Stimulated activated CD8-positive, alpha-beta memory T cell treated with anti-CD3 and anti-CD28 coated beads, Interleukin-15, amount 100 ng/mL, for 4 hours (primary cell): ENCODE measurements at places on chromosomes 4 and X.

GRCh38 chr4:73998040-73999011, at the start of gene CXCL5:
Gene CXCL5 (minus strand): TSS chr4:73998677. CDS start chr4:73998581, 96 bp downstream.
- no peak for DNase-seq

DNA sequence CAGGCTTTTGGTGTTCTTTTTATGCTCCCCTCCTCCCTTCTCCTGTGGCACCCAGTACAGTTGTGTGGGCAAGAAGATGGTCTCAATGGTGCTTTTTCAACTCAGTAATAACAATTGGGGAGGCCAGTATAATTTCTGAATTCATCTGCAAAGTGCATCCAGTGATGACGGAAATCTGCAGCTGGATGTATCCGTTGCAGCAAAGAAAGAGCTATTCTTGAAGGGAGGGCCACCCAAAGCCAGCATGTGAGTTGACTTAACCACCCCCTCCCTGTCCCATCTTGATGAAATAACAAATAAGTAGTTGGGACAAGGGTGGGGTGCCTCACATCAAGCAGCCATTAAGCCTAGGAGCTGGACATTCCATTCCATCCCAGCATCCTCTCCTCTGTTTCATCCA, 30.7 kb downstream of the TSC22D3 start:
- no peak for DNase-seq

- DNase-seq = no peak
These were observed 176.3 kb upstream of the SLIT2 start for GRCh38 chr4:20075248-20075871.

DNA sequence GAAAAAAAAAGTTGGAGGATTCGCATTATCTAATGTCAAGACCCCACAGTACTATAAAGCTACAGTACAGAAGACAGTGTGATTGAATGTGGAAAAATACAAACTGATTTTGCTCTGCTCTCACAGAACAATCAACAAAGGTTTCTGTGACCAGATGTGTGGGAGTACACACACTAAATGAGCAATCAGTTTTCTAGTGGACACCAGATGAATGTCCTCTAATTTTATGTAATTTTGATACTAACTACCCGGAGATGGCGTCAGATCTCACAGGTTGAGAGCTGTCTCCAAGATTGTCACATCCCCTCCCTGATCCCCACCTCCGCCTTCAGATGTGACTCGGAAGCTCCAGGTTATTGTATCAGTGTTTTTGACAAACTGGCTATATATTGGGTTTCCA, 81.9 kb upstream of the HUWE1 start:
- DNase-seq = no peak

GRCh38 chr4:122041312-122041711, 89.5 kb upstream of the TRPC3 start:
- no peak for DNase-seq

DNA sequence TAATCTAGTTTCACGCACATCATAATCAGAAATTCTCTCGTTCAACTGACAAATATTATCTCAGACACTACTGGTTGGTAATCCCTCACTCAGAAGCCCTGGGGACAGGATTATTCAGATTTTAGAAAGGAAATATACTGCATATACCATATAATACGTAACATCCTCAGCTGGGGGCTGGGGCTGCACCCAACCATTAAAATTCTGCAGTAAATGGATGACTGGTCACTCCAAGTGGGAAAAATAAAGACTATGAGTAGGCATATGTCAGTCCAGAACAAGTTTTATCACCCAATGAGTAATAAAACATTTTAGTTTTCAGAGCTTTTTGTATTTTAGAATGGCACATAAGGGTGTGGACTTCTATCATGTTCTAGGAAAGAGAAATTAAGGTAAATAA, 121.7 kb upstream of the MAP3K15 start:
- no peak for DNase-seq

- DNase-seq = no peak
These were observed 55.4 kb upstream of the ANXA3 start for GRCh38 chr4:78496021-78496643.

GRCh38 chrX:44085209-44085608, 112.0 kb upstream of the NDP start:
- DNase-seq = no peak

DNA sequence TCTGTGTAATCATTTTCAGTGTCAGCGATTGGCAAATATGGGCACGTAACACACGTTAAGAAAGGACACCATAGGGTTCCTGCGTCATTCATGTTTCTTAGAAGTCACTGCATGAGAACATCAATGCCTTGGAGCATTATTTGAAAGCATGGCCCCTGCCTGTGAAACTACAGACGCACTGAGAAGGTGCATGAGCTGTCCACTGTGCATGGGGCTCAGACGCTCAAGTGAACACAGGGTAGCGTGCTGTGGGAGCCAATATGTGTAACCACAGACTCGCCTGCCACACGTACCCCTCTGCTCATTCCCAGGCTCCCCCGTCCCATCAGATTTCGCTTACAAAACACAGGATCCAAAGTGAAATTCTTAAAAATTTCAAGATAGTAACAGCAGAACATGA, 6.5 kb downstream of the PPP2R2C start:
- DNase-seq = no peak

DNA sequence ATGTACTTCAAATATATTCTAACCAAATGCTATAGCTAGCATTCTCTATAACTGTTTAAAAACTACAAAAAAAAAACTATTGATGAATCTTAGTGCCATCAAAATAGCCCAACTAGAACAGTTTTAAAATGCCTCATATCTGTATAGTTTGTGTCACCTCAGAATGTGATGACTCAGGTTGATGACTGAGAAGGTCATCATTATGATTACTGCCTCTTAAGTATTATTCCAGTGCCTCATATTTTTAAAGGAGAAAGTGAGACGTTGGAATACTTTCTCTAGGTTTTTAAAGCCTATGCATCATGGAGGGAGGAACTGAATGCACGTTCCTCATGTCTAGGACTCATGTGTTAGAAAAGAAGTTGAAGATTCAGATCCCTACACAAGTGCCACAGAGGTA, 88.2 kb downstream of the TMA16 start:
- DNase-seq = no peak

- DNase-seq = no peak
These were observed 496.0 kb upstream of the AGA start for GRCh38 chr4:177938226-177938625.

GRCh38 chr4:139266583-139267257, 13.3 kb downstream of the MGARP start:
- peak; percentile 34 for DNase-seq

GRCh38 chr4:85603437-85604336, 128.7 kb downstream of the ARHGAP24 start:
- no peak for DNase-seq
